ENCODE measurements at places on chromosomes 12 and 14.
A peak's percentile ranks its signal among the peaks of the same experiment; 100 is the strongest.

DNA sequence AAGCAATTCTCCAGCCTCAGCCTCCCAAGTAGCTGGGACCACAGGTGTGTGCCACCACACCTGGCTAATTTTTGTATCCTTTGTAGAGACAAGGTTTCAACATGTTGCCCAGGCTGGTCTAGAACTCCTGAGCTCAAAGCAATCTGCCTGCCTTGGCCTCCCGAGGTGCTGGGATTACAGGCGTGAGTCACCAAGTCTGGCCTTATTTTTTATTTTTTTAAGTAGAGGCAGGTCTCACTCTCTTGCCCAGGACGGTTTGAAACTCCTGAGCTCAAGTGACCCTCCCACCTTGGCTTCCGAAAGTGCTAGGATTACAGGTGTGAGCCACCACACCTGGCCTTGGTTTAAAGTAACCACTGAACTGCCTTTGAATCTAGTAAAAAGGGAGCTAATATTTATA, 56.8 kb downstream of the SPPL3 start:
- DNase-seq = no peak

GRCh38 chr14:77882636-77883035, 82.7 kb downstream of the ADCK1 start:
- DNase-seq = no peak

- DNase-seq = no peak
Observed at GRCh38 chr12:116774020-116774419, 35.9 kb downstream of the RNFT2 start.

DNA sequence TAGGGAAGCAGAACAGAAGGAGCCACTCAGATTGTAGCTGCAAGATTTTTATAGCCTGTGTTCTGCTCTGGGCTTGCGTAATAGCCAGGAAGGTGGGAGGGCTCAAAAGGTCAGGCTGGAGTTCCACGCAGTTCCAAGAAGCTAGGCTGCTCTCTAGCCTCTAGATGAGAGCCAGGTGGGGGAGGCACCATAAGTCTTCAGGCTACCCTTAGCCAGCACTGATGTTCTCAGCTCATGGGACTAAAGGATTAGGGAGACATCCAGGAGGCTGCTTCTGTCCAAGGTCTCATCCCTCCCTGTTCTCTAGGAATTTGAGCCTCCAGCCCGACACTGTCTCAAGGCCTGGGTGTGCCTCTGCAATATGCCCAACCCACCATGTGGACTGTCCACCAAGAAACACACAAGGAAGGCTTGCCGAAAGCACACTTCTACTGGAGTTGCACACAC, 1.7 kb downstream of the LMBR1L start:
- DNase-seq = no peak

GRCh38 chr12:20483776-20484175, 115.4 kb downstream of the PDE3A start:
- no peak for DNase-seq

DNA sequence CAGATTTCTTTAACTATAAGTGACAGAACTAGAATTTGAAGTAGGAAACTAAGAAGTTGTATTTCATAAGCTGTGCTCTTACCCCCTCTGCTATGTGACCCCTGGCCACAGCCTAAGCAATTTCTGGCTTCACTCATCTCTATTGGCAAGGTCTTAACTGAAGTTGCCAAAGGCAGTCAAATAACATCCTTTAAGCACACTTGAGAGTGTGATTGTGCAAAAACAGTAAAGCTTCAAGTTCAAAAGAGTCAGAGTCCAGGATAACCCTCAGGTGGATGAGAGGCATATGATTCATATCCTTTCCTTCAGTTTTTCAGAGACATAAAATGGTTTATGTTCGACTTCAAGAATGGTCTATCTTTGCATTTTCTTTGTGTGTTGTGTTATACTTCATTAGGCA, 45.2 kb downstream of the GRIP1 start:
- no peak for DNase-seq

DNA sequence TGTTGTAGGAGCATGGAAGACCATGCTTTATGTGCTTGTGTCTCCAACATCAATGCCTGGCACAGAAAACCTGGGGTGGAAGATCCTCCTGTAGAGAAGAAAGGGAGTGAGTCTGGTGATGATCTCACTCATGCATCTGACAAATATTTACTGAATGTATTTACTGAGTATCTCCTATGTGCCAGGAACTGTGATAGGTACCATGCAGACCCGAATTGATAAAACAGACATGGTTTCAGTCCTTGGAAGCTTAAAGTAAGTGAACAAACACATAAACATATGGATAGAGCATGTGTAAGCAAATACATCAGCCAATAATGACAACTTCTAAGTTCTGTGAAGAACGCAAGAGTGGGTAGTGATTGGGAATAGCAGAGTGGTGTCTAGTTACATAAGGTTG, 117.0 kb upstream of the CCDC198 start:
- no peak for DNase-seq

- DNase-seq = no peak
Observed at GRCh38 chr14:61621444-61621843, 73.9 kb upstream of the HIF1A start.

DNA sequence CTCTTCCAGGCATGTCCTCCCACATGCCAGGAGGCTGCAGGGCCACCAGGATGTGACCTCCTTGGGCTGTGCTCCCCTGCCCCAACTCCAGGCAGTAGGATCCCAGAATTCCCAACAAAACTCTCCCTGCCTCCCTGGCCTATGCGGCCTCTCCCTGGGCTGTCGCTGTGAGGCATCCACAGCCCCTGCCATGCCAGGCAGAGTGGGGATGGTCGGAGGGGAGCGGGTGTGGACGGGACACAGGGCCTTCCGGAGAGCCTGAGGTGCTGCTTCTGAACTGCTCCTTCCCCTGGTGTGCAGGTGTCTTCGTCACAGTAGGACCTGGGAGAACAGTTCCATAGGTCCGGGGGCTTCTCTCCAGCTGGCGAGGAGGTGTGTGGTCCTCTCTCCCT, 18.3 kb downstream of the GPR132 start:
- DNase-seq = no peak

DNA sequence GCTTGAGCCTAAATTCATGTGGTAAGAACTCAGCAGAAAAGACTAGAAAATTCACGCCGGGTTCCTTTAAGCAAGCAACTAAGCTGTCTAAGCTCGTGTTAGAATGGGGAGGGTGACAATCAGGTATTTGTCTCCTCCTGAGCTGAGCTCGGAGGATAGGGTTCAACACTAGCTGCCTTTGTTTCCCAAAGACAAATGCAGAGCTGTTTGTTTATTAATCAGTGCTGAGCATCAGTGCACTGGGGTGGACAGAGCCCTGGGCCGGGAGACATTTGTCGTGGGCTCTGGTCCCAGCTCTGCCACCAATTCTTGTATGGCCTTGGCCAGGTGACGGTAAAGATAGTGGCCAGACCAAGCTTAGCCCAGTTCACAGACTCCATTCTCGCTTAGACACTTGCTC, 43.7 kb downstream of the DEGS2 start:
- no peak for DNase-seq

- no peak for DNase-seq
Observed at GRCh38 chr12:33192226-33192625, 247.4 kb downstream of the SYT10 start.

DNA sequence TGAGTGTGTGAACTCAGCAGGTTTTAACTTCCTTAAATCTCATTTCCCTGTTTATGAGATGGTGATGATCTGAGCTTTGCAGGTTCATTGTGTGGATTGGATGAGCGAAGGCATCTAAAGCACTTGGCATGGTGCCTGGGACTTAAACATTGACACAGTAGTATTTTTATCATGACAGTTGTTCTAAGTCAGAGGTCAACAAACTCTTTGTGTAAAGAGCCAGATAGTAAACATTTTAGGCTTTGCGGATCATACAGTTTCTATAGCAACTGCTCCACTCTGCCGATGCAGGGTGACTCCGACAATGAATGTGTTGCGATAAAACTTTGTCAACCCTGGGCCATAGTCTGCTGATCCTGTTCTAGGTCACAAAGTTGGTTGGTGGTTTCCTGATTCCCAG, 25.2 kb downstream of the SLC24A4 start:
- no peak for DNase-seq

DNA sequence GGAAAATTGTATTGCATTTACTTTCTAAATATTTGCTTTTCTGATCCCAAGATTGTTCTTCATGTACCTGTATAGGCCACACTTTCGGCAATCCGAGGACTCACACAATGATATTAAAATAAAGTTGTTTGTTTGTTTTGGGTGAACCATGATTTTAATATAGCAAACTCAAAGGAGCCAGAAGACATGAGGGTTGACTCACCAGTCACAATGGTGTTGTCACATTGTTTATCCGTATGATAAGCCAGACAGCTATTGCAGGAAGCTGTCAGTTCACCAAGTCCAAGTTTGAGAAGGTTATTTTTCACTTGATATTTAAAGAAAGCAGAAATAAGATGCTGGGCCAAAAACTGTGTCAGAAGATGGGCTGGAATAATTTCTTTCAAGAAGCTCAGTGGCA, 67.1 kb upstream of the CPM start:
- no peak for DNase-seq

DNA sequence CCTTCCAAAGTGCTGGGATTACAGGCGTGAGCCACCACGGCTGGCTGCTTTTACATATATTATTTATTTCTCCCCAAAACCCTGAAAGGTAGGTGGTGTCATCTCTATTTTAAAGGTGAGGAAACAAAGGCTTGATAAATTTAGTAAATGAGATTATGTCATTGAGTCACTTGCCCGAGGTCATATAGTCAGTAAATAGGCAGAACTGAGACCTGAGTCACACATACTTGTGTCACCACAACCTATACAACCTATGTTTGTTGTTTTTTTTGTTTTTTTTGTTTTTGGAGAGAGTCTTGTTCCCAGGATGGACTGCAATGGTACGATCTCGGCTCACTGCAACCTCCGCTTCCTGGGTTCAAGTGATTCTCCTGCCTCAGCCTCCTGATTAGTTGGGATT, 12.8 kb downstream of the TSFM start:
- no peak for DNase-seq

DNA sequence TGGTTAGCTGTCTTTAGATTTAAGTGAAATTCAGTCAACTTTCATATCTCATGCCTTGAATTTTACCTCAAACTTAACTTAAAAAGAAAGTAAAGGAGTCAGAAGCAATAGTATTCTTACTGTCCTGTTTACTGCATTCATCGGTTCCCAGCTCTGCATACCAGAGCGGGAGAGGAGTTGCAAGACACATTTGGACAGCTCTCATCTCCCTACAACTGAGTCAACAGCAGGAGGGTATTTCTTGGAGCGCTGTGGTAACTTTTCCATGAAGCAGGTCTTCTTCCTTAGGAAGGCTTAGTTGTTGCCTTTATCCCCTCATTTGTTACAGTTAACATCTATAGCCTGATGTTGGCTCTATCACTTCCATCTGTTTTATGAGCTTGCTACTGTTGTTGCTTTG, 65.1 kb downstream of the TRMT5 start:
- no peak for DNase-seq

DNA sequence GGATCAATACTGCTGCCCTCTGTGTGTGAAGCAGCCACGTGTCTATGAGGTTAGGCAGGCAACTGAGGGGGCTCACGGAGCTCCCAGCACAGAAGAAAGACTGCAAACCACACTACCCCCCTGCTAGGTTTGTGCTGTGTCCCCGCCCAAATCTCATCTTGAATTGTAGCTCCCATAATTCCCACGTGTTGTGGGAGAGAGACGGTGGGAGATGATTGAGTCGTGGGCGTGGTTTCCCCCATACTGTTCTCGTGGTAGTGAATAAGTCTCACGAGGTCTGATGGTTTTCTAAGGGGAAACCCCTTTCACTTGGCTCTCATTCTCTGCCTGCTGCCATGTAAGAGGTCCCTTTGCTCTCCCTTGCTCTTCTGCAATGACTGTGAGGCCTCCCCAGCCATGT, 68.6 kb downstream of the ACTN1 start:
- no peak for DNase-seq

- DNase-seq = no peak
Observed at GRCh38 chr12:52236386-52237050, 3.5 kb downstream of the KRT7 start.

DNA sequence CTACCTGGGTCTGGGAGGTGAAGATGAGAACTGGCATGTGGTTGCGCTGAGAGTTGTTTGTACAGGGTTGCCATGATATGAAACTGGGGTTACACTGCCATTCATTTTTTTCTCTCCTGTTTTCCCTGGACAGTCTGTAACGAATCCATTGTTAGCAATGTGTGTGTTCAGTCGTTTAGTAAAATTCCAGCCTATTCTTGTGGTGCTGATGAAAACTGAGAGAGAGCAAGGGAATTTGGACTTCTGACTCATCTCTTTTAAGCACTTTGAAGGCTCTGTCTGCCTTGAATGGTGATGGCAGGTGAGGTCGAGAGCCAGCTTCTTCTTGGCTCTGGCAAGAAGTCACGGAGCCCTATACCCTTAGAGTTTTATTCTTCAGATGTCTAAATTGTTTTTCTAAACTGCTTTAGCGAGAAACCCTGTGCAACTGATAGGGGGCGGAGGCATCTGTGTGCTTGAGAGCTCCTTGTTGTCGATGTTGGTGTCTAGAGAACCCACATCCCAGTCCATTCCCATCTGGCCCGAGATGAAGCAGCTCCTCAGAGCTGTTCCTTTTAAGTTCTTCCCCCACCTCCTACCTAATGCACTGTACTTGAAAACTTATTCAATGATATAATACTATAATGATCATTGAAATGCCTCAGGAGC, 204.4 kb downstream of the TMX1 start:
- no peak for DNase-seq

- peak; percentile 67 for DNase-seq
Observed at GRCh38 chr12:120944645-120945217, 33.6 kb upstream of the HNF1A start.

DNA sequence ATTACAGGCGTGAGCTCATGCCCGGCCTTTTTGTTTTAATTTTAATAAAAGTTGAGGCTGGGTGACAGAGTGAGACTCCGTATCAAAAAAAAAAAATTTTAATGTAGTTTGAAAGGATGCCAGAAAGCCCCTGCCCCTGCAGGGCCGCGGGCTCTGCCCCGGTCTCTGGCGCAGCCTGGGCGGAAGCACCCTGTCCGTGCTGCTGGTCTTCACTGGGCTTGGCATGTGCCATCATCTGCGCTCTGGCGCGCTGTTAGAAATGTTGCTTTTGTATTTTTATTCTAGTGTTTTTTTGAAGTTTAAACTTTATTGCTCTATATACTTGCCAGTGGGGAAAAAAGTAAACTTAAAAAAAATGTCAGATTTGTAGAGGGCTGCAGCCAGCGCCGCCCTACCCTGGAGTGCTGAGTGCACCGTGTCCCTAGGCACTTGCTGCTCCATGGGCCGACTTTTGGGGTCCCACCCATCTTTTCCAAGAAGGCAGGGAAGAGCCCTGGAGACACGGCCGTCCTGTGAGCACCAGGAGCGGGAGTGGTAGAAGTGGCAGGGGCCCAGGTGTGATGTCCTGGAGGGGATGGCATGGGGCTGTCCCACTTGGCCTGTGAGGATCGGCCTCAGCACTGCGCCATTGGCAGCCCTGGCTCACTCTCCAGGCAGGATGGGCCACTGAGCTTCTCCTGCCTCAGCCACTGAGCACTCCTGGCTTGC, 4.0 kb downstream of the MTA1 start:
- no peak for DNase-seq
